T-cell (primary cell): ENCODE measurements at places on chromosomes 13 and 19. TPM values are rescaled to one million over a fixed set of nuclear protein-coding genes. Genes with fewer than 3 reads are reported as not detected.

The URAD gene
- not detected for total RNA-seq

The LENG8 gene
- total RNA-seq: 622 TPM

The ZNF429 gene
- 26.6 TPM for total RNA-seq

- no peak for DNase-seq
Measured at GRCh38 chr13:110200276-110200870, 106.6 kb downstream of the COL4A1 start.

- no peak for DNase-seq
Measured at GRCh38 chr13:111955412-111956065, 111.4 kb upstream of the SOX1 start.

- no peak for DNase-seq
Measured at GRCh38 chr13:113532156-113532806, 41.8 kb upstream of the DCUN1D2 start.
